Upper lobe of right lung (tissue), 1 donor: ENCODE measurements at places on chromosomes 7 and 10. TPM values are rescaled to one million over a fixed set of nuclear protein-coding genes. Genes with fewer than 3 reads are reported as not detected.

GRCh38 chr7:38138171-38138570 is 39.9 kb upstream of the STARD3NL start:
- no peak for DNase-seq

- DNase-seq: peak; percentile 59
These were observed 42.8 kb upstream of the MKLN1 start for GRCh38 chr7:131284702-131285419.

GRCh38 chr7:24732646-24733413 is 24.4 kb downstream of the GSDME start:
- no peak for DNase-seq

DNA sequence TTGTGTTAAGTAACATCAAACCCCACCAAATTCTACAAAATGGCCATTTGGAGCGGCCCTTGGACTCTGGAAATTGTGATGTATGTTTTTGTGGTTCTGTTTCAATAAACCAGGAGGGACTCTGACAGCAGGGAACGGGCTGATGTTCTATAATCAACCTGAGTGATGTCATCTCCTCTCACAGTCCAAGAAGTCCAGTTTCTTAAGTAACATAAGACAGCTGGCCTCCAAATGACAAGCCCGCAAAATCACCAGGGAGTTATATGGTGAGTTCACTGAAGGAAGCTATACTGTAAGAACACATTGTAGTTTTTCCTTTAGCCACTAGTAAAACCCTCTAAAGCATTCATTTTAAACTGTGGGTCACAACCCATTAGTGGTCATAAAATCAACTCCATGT is 34.0 kb downstream of the GOT1 start:
- no peak for DNase-seq

DNA sequence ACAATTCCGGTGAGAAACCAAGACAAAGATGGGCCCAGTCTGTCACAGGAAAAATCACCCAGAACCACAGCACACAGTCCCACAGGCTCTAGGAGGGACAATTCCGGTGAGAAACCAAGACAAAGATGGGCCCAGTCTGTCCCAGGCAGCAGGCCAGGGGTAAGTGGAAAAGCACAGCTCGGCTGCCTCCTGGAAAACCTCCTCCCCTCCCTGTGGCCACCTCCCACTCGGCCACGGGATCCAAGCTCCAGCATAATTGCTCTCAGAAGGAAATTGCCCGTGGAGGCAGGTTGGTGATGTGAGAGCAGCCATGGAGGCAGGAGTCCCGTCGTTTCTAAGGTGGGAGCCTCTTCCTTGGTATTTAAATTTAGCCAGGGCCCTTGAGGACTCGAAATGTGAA is 95.7 kb downstream of the PLXNA4 start:
- peak; percentile 46 for DNase-seq

GRCh38 chr7:45702751-45703150 is 128.6 kb downstream of the ADCY1 start:
- DNase-seq: peak; percentile 30

DNA sequence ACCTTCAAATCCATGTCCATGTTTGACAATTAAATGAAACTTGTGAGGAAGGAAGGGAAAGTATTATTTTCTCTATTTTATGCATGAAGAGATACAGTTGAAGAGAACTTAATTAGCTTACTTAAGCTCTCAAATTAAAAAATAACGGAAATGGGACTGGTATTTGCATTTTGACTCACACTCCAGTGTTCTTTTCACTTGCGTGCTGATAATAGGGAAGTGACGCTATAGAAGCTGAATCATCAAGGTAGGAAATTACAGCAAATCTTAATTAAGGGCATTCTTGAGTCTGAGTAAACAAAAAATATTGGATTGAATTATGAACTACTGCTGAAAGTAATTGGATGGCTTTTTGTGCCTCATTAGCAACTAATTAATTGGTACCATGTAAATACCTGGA is 44.0 kb upstream of the NPVF start:
- DNase-seq: no peak

DNA sequence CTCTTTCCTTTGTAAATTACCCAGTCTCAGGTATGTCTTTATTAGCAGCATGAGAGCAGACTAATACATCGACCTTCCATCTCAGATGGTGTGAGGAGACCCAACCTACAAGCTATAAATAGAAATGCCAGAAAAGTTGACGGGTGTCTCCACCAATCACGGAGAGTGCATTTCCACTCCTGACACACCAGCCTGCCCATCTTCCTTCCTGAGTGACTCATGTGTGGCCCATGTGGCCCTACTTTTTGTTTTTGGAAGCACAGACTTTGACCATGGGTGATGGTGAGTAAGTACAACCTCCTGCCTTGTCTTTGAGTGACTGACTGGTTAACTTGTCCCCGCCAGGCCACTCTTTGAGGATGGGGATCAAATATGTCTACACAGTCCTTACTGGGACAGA is 147.0 kb downstream of the OAT start:
- no peak for DNase-seq

GRCh38 chr7:10412422-10413019 is 561.2 kb upstream of the PHF14 start:
- no peak for DNase-seq

- no peak for DNase-seq
These were observed 17.1 kb upstream of the TMEM120A start for GRCh38 chr7:76011442-76011861.

DNA sequence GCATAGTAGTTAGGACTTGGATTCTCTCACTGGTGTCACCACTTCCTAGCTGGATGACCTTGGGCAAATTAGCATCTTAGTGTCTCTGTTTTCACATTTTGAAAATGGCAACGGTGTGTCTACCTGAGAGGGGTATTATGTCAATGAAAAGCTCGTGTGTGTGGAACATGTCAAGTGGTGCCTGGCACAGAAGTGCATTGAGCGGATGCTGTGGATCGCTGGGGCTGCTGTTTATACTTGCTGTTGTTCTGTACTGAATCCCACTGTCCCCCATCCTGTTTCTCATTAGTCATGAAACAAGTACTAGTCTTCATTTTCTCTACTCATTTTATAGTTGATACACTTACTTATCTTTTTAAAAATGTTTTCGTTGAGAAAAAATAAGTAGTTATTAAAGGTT is 26.1 kb downstream of the RBM33 start:
- DNase-seq: no peak

The OR2A12 gene
- total RNA-seq: not detected

The MBL2 gene
- not detected for total RNA-seq

The OR9A4 gene
- 0.20 TPM for total RNA-seq
